ENCODE measurements at places on chromosomes 11 and 22. TPM values are rescaled to one million over a fixed set of nuclear protein-coding genes. Genes with fewer than 3 reads are reported as not detected.

The ELFN2 gene
- total RNA-seq, result 12.9 TPM

The OR52E8 gene
- total RNA-seq, result not detected

The CYP2D6 gene
- total RNA-seq, result not detected

The PDE3B gene
- 1.6 TPM for total RNA-seq

The TIMP3 gene
- total RNA-seq, result 0.14 TPM

The FOSL1 gene
- 67.3 TPM for total RNA-seq

The GPHA2 gene
- total RNA-seq, result not detected

The ESAM gene
- 0.96 TPM for total RNA-seq

The SULT4A1 gene
- not detected for total RNA-seq

The CDKN1C gene
- total RNA-seq, result 12.8 TPM

The H19 gene
- total RNA-seq, result 5.6 TPM

The OMP gene
- not detected for total RNA-seq

The IL17RA gene
- 6.9 TPM for total RNA-seq

The ACRV1 gene
- not detected for total RNA-seq

The PMM1 gene
- 154 TPM for total RNA-seq

The NARS2 gene
- 24.5 TPM for total RNA-seq

The C1QTNF5 gene
- not detected for total RNA-seq

The PDHX gene
- 17.1 TPM for total RNA-seq

The KRTAP5-2 gene
- total RNA-seq, result not detected

The USP2 gene
- 3.7 TPM for total RNA-seq

The MS4A12 gene
- not detected for total RNA-seq

The TMPRSS13 gene
- not detected for total RNA-seq

The FAM180B gene
- not detected for total RNA-seq

Measured in Caki2 (cell line).